Activated CD4-positive, alpha-beta memory T cell treated with anti-CD3 and anti-CD28 coated beads for 36 hours (primary cell): ENCODE measurements at places on chromosomes 2 and 18.

DNA sequence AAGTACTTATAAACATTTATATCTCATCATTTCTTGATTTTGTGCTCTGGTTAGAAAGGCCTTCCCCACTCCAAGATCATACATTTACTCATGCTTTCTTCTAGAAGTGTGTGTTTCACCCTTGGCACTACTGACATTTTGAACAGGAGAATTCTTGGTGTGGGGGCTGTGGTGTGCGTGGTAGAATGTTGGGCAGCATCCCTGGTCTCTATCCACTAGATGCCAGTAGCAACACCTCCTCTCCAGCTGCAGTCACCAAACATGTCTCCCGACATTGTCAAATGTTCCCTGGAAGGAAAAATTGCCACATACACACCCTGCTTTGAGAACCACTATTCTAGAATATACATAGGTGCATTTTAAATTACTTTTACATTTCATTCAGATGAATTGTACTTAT, 8.7 kb upstream of the TGIF1 start:
- DNase-seq: peak; percentile 39
- no peaks in the 10 kb centered on the region for H3K27me3 ChIP-seq
- no peak overlapping the region for H3K4me3 ChIP-seq

- H3K4me3 ChIP-seq: no peak overlapping the region
- H3K27me3 ChIP-seq: no peaks in the 10 kb centered on the region
- H3K27ac ChIP-seq: no peak overlapping the region
- DNase-seq: no peak
- no peaks in the 10 kb centered on the region for H3K36me3 ChIP-seq
- peaks cover 4% of the 10 kb centered on the region for H3K4me1 ChIP-seq
These were observed 129.8 kb upstream of the TANK start for GRCh38 chr2:161030260-161031063.

GRCh38 chr2:241842620-241843211, 16.0 kb downstream of the PDCD1 start:
- peaks cover 6% of the 10 kb centered on the region for H3K36me3 ChIP-seq
- H3K4me3 ChIP-seq: peak overlapping the region; percentile 57
- H3K27me3 ChIP-seq: peaks cover 7% of the 10 kb centered on the region
- H3K27ac ChIP-seq: peak overlapping the region; percentile 57

GRCh38 chr2:199929262-199929661, 18.2 kb downstream of the C2orf69 start:
- DNase-seq: no peak
- no peak overlapping the region for H3K27ac ChIP-seq
- H3K27me3 ChIP-seq: no peaks in the 10 kb centered on the region
- H3K36me3 ChIP-seq: peaks cover 18% of the 10 kb centered on the region
- H3K4me3 ChIP-seq: no peak overlapping the region

DNA sequence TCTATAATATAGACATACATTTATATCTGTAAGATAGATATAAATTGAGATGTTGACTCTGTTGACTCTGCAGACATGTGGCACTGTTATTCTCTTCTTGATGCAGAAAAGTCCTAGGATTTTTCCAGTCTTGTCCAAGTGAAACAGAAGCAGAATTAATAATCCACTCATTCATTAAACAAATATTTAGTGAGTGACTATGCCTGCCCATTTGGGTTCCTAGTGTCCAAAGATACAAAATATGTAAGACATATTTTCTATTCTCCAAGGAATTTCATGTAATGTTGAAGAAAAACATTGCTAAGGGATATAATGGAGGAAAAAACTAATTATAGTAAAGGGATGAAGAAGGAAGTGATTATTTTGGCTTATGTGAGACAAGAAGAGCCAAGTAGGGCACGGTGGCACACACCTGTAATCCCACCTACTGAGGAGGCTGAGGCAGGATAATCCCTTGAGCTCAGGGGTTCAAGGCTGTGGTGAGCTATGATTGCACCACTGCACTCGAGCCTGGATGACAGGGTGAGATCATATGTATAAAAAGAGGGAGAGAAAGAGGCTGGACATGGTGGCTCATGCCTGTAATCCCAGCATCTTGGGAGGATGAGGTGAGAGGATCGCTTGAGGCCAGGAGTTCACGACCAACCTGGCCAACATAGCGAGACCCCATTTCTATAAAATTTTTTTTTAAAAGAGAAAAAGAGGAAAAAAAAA, 19.9 kb upstream of the PLEKHH2 start:
- H3K27ac ChIP-seq: no peak overlapping the region
- H3K36me3 ChIP-seq: no peaks in the 10 kb centered on the region
- no peaks in the 10 kb centered on the region for H3K4me1 ChIP-seq
- no peak for DNase-seq

DNA sequence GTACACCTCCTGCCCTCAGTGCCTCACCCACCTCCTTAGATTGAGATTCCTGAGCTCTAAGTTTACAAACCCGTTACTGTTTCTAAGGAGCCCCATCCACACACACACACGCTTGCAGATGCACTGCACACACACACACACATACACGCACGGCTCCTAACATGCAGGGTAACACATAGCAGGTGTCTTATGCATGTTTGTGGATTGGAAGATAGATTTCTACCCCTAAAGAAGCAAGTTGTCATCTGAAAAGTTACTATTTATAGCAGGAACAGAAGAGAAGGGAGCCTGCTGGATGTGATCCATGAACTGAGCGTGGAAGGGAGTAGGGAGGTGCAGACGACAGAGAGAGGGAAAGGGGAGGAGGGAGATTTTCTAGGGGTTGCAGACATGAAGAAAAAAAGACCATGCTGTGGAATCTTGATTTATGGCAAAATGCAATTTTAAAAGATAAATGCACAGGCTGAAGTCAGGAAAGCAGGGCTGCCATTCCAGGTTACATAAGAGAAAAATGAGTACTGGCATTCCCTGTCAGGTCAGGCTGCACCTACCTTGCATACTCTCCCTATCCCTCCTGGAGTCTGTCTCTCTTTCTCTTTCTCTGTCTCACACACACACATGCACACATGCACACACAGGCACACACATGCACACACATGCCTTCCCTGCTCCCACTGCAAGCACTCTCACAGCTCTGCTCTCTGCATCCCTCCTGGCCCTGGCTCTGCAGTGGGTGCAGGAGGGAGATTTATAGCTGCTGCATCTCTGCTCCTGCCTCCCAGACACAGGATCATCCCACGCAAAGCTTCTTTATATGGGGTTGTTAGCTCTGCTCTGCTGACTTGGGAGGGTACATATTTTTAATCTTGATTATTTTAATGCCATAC, 192.6 kb upstream of the MYT1L start:
- peaks cover 3% of the 10 kb centered on the region for H3K27me3 ChIP-seq
- no peaks in the 10 kb centered on the region for H3K36me3 ChIP-seq
- no peak overlapping the region for H3K27ac ChIP-seq
- H3K4me3 ChIP-seq: no peak overlapping the region

DNA sequence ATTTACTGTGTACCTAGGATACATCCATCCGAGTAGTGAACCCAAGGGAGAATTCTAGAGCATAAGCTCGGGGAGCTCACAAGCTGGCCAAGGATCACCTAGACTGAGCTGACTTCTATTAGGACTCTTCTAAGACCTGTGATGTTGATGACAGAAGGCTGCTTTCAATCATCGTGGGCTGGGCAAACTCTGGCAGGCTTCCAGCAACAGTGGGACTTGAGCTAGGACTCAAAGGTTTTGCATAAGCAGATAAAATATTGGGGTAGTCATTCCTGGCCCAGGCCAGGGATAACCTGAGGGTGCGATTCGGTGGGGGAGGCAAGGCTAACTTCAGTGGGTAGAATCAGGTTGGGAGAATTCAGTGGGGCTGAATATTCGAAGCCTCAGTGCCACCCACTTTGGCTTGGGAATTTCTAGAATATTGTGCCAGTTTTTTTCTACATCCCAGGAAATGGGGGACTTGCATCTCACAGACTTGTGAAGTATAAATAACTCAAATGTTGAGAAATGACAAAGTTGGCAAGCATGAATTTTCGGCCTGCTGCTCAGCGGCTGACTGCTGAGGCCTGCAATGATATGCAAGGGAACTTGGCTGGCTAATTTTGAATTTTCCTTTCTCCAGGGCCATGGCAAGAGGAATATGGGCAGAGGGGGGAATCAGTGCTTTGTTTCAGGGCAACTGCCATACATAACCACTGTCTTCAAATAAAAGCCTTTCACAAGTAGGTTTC, 274.3 kb downstream of the PRKCE start:
- no peak for DNase-seq
- no peak overlapping the region for H3K4me3 ChIP-seq
- no peaks in the 10 kb centered on the region for H3K4me1 ChIP-seq
- no peaks in the 10 kb centered on the region for H3K36me3 ChIP-seq
- no peak overlapping the region for H3K27ac ChIP-seq
- no peaks in the 10 kb centered on the region for H3K27me3 ChIP-seq

- H3K36me3 ChIP-seq: peaks cover 42% of the 10 kb centered on the region
- peaks cover 60% of the 10 kb centered on the region for H3K4me1 ChIP-seq
- no peak for DNase-seq
- H3K4me3 ChIP-seq: no peak overlapping the region
- H3K27me3 ChIP-seq: no peaks in the 10 kb centered on the region
- H3K27ac ChIP-seq: no peak overlapping the region
These were observed 14.5 kb downstream of the NAB1 start for GRCh38 chr2:190663348-190663747.

- H3K27ac ChIP-seq: no peak within 1 kb of the TSS
- no peak within 1 kb of the TSS for H3K4me3 ChIP-seq
- peak; percentile 61 for DNase-seq
- H3K36me3 ChIP-seq: peaks cover 1% of the 10 kb centered on the region
- H3K4me1 ChIP-seq: no peaks in the 10 kb centered on the region
These were observed at the start of gene CBLN2 for GRCh38 chr18:72544092-72544886. Gene CBLN2, minus strand, starts transcription at chr18:72544342. Its CDS starts 2,182 bp downstream, at chr18:72542160.

DNA sequence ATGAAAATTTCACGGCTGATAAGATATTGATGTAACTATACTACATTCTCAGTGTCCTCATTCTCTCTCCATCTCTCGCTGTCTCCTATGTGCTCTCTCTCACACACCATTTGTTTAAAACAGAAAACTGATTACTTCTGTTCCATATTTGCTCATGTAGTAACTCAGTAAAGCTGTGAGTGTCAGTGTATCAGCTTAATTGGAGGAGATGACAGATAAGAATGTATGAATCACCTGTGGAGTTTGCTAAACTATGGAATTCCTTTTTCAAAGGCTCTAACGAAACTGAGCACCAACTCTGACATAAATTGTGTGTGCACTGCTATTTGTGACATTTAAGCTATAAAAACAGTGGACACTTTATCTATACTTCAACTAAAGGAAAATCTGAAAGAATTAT, 1080.0 kb downstream of the DSC3 start:
- H3K4me3 ChIP-seq: no peak overlapping the region
- DNase-seq: no peak
- no peak overlapping the region for H3K27ac ChIP-seq
- H3K27me3 ChIP-seq: no peaks in the 10 kb centered on the region
- no peaks in the 10 kb centered on the region for H3K36me3 ChIP-seq

GRCh38 chr2:174332217-174332963, 2.4 kb upstream of the SP9 start:
- H3K4me3 ChIP-seq: peak overlapping the region; percentile 17
- H3K27ac ChIP-seq: no peak overlapping the region
- peaks cover 47% of the 10 kb centered on the region for H3K4me1 ChIP-seq

DNA sequence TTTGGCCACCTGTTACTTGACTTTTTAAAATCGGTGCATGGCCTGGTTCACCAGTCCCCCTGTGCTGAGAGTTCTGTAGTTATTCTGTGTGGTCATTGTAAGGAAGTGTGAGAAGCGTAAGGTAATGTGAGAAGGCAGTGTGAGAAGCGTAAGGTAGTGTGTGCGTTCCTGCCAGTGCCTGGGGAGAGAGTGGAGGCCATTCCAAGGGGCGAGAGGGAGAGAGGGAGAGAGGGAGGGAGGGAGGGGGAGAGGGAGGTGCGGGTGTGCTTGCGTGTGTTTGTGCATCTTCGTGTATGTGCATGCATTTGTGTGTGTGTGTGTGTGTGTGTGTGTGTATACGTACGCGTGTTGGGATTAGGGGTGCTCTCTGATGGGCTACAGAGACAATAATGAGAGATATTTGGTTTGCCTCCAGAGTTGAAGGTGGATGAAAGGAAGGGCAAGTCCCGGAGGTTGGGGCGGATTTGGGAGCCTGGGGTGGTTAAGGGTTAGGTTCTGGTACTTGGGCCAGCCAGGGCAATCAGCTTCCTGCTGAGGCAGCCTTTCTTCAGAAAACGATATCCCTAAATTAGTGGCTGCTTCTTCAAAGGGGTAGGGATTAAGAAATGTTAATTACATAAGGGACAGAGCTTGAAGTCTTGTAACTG, 53.7 kb downstream of the SGPP2 start:
- no peak overlapping the region for H3K27ac ChIP-seq
- H3K4me3 ChIP-seq: no peak overlapping the region
- peaks cover 17% of the 10 kb centered on the region for H3K4me1 ChIP-seq
- peaks cover 19% of the 10 kb centered on the region for H3K36me3 ChIP-seq
- DNase-seq: no peak

- H3K27me3 ChIP-seq: no peaks in the 10 kb centered on the region
- H3K27ac ChIP-seq: no peak overlapping the region
- no peaks in the 10 kb centered on the region for H3K36me3 ChIP-seq
These were observed 241.3 kb downstream of the PRKCE start for GRCh38 chr2:45892757-45893156.

GRCh38 chr18:54764786-54765185, 63.5 kb upstream of the RAB27B start:
- no peak for DNase-seq
- H3K4me3 ChIP-seq: no peak overlapping the region
- no peaks in the 10 kb centered on the region for H3K4me1 ChIP-seq
- peaks cover 6% of the 10 kb centered on the region for H3K27me3 ChIP-seq

DNA sequence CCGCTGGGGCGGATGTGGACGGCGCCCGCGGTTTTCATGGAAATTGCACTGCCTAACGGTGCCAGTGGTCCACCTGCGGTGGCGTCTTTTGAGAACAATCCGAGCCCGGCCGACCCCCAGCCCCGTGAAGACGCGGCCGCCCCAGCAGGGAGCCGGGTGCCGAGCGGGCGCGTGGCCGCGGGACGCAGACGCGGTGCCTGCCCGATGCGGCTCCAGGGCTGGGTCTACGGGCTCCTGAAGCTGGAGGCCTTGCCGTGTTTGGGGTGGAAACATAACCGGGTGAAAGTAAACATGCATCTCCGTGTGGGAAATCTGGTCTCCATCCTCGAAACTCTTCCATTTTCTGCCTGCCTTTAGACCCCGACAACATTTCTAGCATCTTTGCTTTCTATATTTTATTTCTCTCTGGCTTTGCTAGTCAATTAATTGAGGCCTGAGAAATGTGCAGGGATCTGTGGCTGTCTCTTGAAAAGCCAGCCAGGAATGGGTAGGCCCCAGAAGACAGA, 572 bp downstream of the INPP4A start:
- H3K36me3 ChIP-seq: peaks cover 4% of the 10 kb centered on the region
- no peaks in the 10 kb centered on the region for H3K27me3 ChIP-seq
- DNase-seq: peak; percentile 52
